ENCODE measurements at places on chromosomes 5 and 9.

DNA sequence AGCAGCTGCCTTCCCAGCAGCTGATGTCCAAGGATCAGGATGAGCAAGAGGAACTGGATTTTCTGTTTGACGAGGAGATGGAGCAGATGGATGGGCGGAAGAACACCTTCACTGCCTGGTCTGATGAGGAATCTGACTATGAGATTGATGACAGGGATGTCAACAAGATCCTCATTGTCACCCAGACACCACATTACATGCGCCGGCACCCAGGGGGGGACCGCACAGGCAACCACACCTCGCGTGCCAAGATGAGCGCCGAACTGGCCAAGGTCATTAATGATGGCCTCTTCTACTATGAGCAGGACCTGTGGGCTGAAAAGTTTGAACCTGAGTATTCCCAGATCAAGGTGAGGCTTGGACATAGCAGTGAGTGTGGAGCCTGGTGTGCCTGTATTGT is 46.9 kb downstream of the LARP1 start:
- no peak for DNase-seq

GRCh38 chr9:125074976-125075375 is 68.4 kb downstream of the SCAI start:
- no peak for DNase-seq

DNA sequence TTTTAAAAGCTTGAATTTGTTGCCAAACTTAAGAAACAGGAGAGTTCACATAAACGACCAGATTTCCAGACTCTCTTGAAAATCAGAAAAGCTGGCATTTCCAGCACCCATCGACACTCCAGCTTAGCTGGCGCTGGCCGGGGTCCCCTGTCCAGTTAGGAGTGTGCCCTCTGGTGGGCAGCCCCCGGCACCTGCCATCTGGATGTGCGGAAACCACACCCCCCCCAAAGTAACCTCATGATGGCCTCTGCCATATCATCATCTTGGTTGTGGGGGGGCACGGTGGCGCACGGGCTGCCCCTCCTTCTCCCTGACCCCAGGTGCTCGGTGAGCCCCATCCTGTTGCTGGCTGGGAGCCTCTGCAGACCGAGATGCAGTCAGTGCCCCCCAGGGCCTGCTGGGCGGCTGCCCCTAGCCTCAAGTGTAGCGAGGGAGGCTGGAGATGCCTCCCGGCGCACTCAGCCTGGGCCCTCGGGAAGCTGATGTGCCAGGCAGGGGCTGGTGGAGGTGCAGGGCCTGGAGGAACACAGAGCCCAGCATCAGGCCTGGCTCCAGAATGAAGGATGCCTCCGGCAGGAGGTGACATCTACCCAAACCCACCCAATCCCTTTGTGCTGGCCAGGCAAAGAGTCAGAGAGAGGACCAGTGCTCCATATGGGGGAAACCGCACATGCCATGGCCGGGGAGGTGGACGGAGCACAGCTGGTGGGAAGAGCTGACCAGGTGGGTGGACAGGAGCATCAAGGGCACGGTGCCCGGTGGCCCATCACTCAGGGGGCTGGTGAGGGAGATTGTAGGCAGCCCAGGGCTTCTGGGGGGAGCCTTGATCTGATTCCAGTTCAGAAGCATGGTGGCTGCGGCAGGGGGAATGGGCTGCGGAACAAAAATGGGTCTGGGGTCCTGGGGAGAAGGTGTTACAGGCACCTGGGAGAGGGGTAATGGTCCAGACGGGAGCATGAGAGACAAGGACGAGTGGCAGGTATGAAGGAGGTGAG is 70.6 kb downstream of the ADAMTS2 start:
- DNase-seq, result no peak

- no peak for DNase-seq
Measured at GRCh38 chr9:121399126-121399882, 29.3 kb upstream of the STOM start.

DNA sequence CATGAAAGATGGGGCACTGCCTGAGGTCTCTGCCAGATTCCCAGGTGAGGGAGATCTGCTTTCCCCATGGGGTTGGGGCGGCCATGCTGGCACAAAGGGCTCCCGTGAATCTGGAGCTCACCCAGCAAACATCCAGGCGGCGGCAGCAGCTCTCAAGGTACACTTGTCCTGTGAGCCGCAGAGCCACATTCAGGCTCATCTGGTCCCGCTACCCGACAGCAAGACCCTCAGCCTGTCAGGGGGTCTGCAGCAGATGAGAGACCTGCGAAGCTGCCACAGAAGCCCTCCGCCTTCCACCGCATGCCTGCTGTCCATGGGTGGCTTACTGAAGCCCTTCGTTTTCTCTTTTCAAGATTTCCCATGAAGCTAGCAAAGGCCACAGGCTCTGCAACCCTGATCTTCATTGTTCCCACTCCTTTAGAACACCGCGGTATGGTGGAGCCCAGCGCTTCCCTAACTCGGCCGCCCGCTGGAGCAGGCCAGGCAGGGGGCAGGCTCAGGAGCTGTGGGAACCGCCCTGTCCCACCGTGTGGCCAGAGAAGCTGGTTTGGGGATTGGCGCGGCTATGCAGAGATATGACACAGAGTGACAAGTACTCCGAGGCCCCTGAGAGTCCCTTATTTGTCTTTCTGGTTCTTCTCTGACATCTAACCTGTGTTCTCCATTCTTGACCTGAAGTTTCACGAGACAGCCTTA is 8.8 kb downstream of the LRRC14B start:
- DNase-seq, result no peak

GRCh38 chr5:95754545-95754944 is 23.4 kb downstream of the RHOBTB3 start:
- no peak for DNase-seq

DNA sequence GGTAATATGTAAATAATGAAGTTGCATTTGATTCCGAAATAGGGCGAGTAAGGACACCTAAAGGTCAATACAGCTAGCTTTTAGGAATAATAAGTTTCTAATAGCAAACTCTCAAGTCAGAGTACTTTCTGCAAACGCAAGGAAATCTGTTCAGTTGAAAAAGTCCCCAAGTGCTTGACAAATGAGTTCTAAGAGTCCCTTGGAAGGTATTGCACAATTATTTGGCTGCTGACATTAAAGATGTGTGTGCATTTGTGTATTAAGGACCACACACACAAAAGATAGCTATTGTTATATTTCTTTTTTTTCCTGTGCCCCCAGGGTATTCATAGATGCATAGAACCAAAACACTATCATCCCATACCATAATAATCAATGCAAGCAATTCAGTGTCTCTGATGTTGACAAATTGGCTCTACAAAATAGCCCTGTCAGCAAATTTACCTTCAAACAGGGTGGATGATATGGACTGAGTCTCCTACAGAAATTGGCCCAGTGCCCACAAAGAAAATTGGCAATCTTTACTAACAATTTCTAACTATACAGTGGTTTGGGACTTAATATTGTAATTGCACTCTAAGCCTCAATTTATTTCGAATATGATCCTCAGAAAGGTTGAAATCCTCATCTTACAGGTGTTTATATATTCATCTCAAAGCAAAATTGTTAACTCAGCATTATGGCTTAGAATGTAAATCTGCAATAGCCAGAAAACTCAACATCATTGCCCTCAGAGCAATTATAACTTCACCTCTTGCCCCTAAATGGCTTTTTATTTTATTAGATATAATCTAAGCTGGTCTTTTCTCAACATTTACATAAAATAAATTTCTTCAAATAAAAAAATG is 827.2 kb downstream of the MAT2B start:
- no peak for DNase-seq

DNA sequence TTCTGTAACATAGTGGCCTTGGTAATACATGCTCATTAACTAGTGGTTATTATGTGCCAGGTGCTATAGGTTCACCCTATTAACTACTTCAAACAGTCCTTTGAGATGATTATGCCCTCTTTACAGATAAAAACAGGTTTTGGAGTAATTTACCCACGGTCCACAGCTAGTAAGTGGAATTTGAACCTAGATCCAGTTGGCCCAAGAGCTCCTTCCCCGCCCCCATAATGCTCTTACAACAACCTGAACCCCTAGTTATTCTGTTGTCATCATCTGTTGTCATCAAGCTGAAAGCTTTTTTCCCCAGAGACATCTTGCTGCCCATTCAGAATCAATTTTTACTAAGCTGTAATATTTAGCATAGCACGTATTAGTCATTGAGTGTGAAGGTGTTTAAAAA is 23.2 kb downstream of the XPA start:
- DNase-seq, result no peak

DNA sequence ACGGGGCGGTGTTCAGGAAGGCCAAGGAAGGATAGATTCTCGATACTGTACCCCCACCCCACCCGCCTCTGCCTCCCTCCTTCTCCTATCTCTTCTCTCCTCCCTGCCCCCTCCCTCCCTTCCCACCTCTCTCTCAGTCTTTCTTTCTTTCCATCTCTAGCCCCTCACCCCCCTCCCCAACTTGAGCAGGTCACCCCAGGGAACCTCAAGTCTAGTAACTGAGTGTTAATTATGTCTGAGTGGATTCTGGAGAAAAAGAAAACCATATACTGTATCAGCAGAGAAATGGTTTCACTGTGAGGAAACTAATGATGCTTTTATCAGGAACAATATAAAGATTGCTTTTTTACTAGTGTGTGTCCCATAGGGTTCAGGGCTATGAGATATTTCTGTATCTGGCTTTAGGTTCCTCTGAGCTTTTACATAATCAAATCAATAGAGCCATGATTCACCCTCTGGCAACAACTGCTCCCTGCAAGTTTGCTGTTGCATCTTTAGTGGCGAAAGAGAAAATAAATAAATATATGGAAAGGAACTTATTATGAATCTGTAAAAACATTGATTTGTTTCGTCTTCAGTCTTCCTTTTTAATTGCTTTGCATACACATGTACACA is 639.7 kb downstream of the CCDC171 start:
- no peak for DNase-seq

DNA sequence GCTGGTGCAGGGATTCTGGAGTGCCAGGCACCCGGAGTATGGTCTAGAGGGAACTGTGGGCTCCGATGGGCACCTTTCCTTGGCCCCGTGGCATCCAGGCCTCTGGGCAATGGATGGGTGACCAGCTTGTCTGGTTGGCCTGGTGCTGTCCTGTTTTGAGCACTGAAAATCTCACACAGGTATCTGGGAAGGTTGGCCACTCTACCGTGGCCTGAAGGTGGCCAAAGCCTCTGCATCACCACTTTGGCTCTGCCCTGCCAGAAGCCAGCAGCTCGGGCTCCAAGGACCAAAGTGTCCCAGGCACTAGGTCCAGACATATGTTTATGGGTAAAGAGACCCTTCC is 28.8 kb downstream of the SLC6A7 start:
- DNase-seq, result no peak

DNA sequence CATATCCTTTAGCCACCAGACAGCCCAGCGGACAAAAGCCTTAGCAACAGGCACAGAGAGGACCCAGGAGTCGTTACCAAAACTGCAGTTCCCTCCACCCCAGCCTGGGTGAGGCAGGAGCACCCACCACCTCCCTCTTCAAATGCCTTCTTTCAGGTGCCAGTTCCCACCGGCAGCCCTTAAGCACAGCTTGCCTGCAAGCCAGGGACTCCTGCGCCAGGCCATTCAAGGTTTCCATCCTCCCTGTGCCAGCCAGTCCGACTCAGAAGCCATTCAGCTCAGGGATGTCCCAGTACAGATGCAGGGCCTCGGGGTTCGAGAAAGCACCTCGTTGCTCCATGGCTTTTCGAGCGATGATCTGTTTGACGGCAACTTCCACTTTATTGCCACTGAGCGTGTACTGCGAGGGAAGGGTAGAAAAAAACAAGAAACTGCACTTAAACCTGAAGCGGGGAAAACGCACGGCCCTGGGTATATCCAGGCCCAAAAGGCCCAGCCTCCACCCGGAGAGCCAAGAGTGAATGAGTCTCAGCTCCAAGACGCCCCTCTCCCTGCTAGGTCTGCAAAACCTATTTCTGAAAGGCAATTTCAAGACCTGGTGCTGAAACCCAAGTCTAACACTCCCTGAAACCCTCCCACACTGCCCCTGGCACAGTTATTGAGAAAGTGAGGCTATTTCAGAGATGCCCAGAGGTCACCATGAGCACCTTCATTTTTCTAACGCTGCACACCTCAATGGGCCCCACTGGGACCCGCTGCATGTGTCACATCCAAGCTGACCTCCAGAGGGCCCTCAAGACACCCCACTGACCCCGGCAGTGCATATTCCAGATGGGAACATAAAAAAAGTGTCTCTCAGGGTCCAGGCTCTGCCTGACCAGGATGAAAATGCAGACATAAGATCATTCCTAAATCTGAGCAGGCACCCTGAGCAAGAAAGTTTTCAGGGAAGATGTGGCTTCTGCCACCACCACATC is 36.8 kb upstream of the ZNF354A start:
- DNase-seq, result no peak
